NCI-H1417 treated with DMSO at 0.1 percent for 48 hours (cell line): ENCODE measurements at places on chromosomes 12 and 14.

DNA sequence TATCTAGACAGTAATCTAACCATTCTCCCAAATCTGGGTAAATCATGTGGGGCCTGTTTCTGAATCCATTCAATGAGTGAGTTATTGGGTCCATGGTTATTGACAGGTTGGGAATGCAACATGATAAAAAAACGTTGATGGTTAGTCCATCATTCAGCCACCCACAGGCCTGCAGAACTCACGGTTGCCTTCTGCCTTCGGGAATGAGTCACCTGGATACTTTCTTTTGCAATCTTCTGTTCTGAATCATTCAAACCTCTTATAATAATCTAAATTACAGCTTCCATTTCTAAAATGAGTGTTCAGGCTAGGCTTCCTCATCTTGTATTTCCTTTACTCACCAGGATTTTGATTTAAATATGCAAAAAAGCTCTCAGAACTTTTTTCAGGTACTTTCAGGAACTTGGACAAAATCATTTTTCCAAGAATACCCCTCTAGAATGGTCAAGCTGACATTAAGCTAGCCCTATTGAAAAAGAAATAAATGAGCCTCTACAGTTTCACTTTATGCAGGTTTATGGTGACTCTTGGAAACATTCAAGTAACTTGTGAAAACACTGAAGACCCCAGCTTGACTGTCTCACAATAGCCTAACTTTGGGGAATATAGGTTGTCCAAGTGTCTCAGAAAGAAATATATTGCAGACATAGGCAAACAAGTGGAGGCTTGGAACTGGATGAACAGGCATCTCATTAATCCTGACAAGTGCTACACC lies 94.4 kb downstream of the KCNK10 start:
- no peak for DNase-seq

- DNase-seq: no peak
Measured at GRCh38 chr14:64646103-64646502, 58.1 kb upstream of the PLEKHG3 start.

- no peak for DNase-seq
Measured at GRCh38 chr14:27006570-27006969, 408.7 kb upstream of the NOVA1 start.

GRCh38 chr14:104477117-104477623 lies 102.4 kb upstream of the C14orf180 start:
- DNase-seq: no peak

- DNase-seq: no peak
Measured at GRCh38 chr12:4056910-4057845, 184.0 kb upstream of the PARP11 start.

DNA sequence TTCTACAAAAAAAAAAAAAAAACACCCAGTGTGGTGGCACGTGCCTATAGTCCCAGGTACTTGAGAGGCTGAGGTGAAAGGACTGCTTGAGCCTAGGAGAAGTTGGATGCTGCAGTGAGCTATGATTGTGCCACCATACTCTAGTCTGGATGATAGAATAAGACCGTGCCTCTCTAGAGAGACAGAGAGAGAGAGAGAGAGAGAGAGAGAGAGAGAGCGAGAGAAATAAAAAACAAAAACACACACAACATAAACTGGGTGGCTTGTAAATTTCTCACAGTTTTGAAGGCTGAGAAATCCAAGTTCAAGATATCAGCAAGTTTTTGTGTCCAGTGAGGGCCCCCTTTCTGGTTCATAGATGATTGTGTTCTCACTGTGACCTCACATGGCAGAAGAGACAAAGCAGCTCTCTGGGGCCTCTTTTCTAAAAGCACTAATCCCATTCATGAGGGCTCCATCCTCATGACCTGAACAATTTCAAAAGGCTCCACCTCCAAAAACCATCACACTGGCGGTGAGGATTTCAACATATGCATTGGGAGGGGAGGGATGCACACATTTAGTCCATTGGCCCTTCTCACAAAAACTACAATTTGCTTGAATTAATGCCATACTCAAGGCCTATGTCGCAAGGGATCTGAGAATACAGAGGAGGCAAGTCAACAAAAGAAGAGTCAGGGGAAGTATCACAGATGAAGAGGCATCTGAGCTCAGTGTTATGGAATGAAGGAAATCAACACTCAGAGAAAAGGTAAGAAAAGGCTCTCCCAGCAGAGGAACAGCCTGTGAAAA lies 94.9 kb downstream of the PPM1H start:
- DNase-seq: no peak
